Stomach (tissue), 19 donors: ENCODE measurements at places on chromosomes 6 and 20. TPM values are rescaled to one million over a fixed set of nuclear protein-coding genes. Genes with fewer than 3 reads are reported as not detected.

DNA sequence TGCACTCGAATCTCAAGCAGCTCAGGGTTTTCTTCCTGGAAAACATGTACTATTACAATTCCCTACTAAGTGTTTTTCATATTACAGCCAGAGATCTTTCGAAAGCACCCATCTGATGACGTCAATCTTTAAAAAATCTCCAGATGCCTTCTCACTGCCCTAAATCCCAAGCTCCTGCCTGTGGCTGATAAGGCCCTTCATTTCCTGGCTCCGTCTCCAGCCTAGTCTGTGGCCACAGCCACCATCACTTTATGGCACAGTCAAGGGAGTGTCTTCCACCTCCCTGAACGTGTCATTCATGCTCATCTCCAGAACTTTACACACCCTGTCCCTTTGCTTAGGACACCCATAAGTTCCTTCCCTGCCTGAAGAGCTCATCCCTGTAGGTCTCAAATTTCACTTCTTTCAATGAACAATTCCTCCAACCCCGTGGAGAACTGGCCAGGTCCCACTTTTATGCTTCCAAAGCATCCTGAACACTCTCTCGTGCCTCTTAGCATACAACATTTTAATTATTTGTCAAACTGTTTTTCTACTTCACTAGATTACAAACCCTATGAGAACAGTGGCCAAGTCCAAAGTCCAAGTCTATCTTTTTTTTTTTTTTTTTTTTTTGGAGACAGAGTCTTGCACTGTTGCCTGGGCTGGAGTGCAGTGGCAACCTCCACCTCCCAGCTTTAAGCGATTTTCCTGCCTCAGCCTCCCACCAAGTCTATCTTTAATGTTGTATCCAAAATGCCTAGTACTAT is 106.1 kb upstream of the AGPAT4 start:
- no peak for DNase-seq
- H3K4me3 ChIP-seq: no peak overlapping the region
- no peaks in the 10 kb centered on the region for H3K36me3 ChIP-seq
- H3K27me3 ChIP-seq: no peaks in the 10 kb centered on the region

GRCh38 chr6:74927299-74927698 is 278.6 kb downstream of the COL12A1 start:
- H3K36me3 ChIP-seq: no peaks in the 10 kb centered on the region
- no peak for DNase-seq
- no peak overlapping the region for H3K27ac ChIP-seq
- no peaks in the 10 kb centered on the region for H3K27me3 ChIP-seq
- no peak overlapping the region for H3K4me3 ChIP-seq

DLK2 gene
- 17.0 TPM for polyA plus RNA-seq

DNA sequence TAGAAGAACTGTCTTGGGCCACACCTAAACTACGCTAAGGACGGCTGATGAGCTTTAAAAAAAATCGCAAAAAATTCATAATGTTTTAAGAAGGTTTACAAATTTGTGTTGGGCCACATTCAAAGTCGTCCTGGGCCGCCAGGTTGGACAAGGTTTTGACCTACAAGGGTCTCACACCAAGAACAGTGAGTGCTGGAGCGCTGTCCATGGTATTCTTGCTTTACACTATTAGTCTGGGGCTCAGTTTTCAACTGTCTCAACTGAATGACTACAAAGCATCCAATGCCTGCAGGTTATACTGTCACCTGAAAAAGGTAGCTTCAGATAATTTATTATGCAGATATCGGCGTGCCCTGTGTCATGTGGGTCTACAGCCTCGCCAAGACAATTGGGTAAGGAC is 3.7 kb upstream of the FAXC start:
- no peak overlapping the region for H3K4me3 ChIP-seq
- H3K27me3 ChIP-seq: no peaks in the 10 kb centered on the region
- no peaks in the 10 kb centered on the region for H3K36me3 ChIP-seq
- H3K27ac ChIP-seq: no peak overlapping the region
- no peaks in the 10 kb centered on the region for H3K4me1 ChIP-seq

GRCh38 chr6:73264446-73264845 is 1.4 kb upstream of the KHDC1 start:
- no peak overlapping the region for H3K4me3 ChIP-seq
- H3K27ac ChIP-seq: no peak overlapping the region
- H3K27me3 ChIP-seq: no peaks in the 10 kb centered on the region
- H3K4me1 ChIP-seq: peaks cover 25% of the 10 kb centered on the region
- no peaks in the 10 kb centered on the region for H3K36me3 ChIP-seq
- peak; percentile 29 for DNase-seq

TRIM26 gene
- 30.5 TPM for polyA plus RNA-seq

TENT5A gene
- polyA plus RNA-seq: 3.7 TPM

DNA sequence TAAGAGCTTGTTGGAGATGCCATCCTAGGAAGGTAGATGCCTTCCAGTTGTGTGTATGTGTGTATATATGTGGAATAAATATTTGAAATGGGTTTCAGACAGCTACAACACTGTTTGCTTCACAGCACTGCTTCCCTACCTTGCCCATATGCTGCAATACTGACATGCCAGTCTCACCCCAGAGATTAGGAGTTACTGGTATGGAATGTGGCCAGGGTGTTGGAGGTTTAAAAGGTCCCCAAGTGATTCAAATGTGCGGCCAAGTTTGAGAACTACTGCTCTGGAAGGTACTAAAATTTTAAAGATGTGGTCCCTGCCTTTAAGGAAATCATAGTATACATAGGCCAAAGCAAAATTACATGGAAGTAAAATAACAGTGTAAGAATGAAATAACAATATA is 39.5 kb downstream of the BCKDHB start:
- no peaks in the 10 kb centered on the region for H3K27me3 ChIP-seq
- peaks cover 27% of the 10 kb centered on the region for H3K4me1 ChIP-seq
- no peak overlapping the region for H3K27ac ChIP-seq

GRCh38 chr6:128557081-128557480 is 36.7 kb upstream of the PTPRK start:
- H3K27me3 ChIP-seq: no peaks in the 10 kb centered on the region
- no peak for DNase-seq
- H3K36me3 ChIP-seq: no peaks in the 10 kb centered on the region
- H3K27ac ChIP-seq: no peak overlapping the region

DNA sequence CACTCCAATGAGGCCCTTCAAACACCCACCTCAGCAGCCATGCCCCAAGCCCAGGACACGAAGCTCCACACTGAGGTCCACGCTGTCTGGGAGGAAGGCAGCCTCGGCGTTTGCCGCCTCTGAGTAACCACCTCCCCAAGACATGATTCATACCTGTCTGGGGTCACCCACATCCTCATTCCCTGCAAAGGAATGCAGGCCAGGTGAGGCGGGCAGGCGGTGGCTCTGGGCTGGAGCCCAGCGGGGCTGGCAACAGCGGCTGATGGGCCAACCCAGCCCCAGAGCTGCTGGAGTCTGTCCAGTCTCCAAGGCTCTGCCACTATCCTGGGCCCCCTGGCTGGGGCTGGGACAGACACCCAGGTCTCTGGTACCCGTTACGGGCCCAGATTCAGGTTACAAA is 14.8 kb downstream of the PMEPA1 start:
- peaks cover 66% of the 10 kb centered on the region for H3K4me1 ChIP-seq
- no peaks in the 10 kb centered on the region for H3K36me3 ChIP-seq
- H3K27me3 ChIP-seq: no peaks in the 10 kb centered on the region
- no peak for DNase-seq
- H3K27ac ChIP-seq: peak overlapping the region; percentile 56
